ENCODE measurements at places on chromosomes 3 and 15.

DNA sequence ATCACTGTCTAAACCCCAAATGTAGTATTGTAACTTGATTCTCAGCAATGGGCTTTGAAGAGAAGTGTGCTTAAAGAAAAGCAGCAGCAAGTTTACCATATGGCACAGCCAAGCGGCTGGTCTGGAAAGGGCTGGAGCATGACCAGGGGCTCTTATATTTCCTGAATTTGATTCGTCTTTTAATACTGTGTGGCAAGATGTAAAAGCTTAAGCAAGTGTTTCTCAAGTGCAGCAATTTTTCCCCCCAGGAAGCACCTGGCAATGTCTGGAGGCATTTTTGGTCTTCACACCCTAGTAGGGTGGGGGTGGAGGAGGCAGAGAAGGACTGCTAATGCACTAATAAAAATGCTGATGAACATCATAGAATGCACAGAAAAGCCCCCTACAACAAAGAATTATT lies 397.9 kb downstream of the NTRK3 start:
- no peak for DNase-seq

DNA sequence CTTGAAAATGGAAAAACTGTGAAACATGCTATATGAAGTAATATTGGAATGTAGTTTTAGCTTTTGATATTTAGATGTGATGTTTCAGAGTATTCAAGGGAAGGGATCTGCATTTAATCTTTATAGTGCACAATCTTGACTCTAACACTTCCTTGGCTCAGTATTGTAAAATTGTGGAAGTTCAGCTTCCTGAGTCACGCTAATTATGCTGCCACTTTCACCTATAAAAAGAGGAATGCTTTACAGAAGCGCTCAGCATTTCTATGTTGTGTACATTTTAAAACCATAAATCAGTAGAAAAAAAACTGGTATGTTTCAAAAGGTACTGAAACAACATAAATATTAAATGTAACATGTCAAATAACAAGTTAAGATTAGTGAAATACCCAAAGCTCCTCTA lies 32.6 kb downstream of the SERPINI2 start:
- DNase-seq, result no peak

- DNase-seq, result no peak
Measured at GRCh38 chr3:165644331-165644730, 192.9 kb downstream of the BCHE start.

DNA sequence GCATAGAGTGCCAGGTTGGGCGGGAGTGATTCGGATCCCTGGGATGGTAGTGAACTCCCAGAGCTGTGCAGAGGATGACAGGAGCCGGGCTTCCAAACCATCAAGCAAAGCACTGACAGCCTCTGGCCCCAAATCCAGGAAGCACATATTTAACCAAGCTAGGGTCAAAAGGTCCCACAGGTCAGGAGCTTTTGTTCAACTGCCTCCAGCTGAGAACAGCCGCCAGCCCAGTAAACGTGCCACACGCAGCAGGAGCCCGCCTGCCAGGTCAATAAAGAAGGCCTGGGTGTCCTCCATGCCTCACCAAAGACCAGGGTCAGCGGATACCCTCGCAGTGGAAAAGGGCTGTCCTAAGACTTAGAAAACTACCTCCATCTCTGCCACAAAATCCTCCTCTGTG lies 184.7 kb upstream of the LINGO1 start:
- DNase-seq, result no peak

DNA sequence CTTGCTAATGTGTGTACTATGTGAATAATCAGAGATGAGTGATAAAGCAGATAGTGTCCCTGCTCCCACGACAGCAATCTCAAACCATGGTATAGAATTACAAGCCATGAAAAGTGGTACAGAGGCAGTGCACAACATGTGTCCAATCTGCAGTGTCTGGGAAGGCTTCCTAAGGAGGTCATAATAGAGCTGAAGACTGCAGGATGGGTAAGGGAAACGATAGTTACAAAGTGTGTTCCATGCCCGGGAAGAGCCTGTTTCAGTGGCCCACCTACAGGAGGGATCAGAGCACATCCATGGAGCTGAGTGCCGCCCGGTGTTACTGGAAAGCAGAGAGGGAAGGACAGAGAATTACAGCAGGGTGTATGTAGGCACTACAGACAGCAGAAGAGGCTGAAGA lies 48.9 kb downstream of the PAK2 start:
- DNase-seq, result no peak

- DNase-seq, result no peak
Measured at GRCh38 chr3:165640970-165641369, 196.3 kb downstream of the BCHE start.

DNA sequence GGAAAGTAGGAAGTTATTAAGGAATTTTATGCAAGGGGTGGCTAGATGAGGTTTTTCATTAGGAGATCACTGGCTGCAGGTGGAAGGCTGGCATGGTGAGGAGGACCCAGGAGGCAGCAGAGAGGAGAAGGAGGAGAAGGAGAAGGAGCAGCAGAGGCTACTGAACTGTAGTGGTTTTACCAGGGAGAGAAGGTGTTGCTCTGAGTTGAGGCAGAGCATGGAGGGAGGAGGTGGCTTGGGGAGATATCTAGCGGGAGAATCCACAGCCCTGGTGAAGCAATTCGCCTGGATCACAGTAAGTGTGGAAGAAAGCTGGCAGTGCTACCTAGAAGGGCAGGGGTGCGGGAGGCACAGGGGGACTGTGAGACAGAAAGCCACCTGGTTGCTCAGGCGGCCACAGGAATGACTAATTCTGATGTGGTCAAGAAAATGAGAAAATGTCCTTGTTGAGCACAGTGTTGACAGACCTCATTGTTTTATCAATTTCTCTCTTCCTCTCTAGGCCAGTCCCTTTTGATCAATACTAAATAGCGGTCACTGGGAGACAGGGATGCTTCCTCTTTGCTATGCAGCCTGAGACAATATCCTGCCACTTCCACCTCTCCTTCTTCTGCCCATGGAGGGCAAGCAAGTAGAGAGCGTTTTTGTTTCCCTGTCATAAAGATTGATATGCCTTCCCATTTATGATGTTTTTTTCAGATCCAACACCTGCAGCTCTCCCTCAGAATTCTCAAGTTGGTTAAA lies 94.6 kb downstream of the EEFSEC start:
- DNase-seq, result no peak

DNA sequence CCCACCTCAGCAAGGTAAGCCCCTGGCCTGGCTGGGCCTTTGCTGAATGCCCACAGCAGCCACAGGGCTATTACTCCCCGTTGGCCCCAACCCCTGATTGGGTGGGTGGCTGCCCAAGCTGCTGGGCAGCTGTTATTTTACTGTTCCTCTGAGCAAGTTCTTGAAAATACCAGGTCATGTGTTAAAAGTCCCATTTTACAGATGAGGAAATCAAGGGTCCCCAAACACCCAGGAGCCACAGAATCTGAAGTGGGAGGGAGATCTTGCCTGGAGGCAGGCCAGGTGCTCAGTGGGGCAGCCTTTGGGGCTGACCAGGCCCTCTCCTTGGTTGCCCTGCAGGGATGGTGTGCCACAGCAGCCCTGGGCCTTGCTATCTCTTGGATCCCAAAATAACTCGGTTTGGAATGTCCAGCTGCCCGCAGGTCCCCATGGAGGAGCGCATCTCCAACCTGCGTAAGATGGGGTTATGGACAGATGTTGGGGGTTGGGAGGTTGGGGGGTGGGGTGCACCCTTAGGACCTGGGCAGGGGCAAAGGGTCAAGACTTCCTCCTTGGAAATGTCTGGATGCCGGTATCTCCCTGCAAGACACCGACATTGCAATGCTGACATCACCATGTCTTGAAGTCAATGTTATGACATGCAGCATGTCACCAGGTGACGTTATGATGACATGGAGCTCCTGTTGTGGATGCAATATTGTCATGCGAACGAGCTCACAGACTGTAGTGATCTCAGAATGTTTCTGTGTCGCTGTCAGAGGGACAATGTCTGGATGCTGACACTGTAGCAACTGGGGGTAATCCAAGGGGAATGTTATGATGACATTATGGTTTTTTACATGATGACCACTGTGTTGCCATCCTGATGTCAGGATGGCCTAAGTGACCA lies 13.3 kb upstream of the CSPG4 start:
- peak; percentile 13 for DNase-seq

DNA sequence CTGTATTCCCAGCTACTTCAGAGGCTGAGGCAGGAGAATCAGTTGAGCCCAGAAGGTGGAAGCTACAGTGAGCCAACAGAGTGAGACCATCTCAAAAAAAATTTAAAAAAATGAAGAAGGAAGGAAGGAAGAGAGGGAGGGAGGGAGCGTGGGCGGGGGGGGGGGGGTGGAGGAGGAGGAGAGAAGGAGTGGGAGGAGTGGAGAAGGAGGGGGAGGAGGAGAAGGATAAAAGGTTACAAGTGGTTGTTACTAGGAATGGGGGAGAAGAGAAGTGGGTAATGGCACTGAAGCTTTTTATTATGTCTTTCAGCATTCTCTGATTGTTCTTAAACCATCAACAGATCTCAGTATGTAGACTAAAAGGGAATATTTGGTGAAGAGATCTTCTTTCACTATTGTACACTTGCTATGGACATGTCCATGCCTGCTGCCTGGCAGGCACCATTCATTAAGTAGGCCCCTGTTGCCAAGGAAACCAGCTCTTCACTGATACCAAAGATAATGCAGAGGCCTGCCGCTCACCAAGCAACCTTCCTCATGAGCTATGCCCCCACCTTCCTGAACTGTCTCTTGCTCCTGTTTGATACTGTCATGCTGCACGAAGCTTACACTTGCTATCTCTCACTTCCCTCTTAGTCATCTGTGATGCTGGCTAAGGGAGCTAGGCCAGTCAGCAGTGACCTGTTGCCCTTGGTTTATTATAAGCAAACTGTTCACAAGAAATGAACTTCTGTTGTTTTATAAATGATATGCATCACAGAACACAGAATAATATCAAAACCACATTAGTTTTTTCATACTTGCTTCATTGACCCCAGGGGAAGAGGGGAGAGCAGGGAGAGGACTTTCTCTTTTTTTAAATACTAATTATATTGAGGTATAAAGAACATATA lies 23.1 kb downstream of the EPM2AIP1 start:
- DNase-seq, result no peak

GRCh38 chr3:63954182-63954581 lies 42.0 kb upstream of the SCAANT1 start:
- no peak for DNase-seq

DNA sequence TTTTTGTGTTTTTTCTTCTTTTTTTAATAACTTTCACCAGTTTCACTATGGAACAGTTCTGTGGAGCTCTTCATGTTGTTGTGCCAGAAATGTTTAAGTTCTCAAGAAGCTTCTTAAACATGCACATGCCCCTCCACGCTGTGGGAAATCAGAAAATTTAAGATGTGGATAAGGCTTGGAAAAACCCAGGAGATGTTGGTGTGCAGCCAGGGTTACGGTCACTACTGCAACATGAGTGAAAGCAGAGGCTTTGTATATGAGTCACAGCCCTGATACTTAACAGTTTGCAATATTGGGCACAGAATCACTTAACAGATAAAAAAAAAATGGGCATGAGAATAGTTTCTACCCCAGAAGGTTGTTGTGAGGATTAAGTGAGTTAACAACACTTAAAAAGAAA lies 399.9 kb downstream of the LRTM1 start:
- peak; percentile 44 for DNase-seq

DNA sequence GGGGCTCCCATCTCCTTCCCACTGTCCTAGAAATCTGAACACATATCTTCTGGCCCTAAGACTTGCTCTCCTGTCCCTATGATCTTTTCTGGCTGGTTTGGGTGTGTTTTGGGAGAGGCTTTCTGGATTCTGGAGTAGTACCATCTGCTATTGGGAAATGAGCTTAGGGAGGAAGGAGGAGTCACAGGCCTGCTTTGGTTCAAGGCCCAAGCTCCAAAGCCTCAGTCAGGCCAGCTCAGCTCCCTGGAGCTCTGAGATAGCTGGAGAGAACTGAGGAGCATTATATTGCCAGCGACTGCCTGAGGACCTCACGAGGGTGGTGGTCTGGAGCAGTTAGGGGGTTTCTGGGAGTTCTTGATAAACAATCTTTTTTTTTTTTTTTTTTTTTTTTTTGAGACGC lies 18.7 kb downstream of the RASGRF1 start:
- no peak for DNase-seq

Measured in tibial artery (tissue), 4 donors.